ENCODE measurements at places on chromosomes 7 and 10.

- no peak for DNase-seq
Measured at GRCh38 chr10:95496246-95496911, 64.8 kb downstream of the SORBS1 start.

GRCh38 chr7:75711076-75711475 is 27.7 kb downstream of the HIP1 start:
- DNase-seq = no peak

DNA sequence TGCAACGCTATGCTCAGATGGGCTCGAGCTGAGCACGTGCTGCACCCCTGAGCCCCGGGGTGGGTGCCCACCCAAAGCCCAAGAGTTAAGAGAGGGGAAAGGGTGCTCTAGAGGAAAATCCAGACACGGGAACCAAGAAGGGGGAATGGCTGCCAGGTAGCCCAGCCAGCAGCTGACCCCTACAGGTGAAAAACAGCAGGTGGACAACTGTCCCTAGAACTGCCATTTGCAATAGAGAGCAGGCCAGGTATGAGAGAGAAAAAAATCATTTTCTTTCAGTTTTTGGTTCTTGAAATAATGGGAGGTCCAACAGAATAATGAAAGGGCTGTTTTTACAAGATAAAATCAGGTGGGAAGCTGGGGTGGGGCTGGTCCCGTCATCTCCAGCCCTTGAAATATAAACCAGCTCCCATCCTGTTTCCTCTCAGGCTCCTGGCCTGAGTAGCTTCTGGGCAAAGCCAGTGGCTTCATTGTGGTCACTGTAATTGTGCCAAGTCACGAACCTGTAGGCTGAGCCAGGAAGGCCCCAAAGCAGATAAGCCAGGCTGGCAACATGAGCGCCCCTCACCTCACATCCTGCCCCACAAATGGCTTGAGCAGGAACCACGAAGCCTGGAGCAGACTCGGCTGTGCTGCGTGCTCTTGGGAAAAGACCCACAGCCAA is 257.8 kb downstream of the SNX10 start:
- no peak for DNase-seq

DNA sequence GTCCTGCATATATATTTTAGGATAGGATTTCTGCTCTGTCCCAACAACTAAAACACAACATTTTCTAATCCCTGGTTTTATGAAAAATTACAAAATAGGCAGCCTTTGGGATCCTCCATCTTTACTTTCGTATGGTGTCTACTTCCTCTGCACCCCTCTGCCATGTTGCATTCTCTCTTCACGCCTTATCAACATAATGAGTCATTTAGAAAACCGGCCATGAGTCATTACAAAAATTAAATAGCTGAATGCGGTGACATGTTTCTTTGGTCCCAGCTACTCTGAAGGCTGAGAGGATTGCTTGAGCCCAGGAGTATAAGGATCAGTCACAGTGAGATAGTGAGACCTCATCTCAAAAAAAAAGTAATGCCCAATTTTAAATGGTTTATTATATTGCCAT is 148.1 kb upstream of the CELF2 start:
- no peak for DNase-seq

GRCh38 chr10:93849593-93849992 is 44.2 kb upstream of the SLC35G1 start:
- no peak for DNase-seq

- no peak for DNase-seq
Measured at GRCh38 chr10:24452030-24452429, 243.1 kb downstream of the KIAA1217 start.
